ENCODE measurements at places on chromosomes 13 and 19.

DNA sequence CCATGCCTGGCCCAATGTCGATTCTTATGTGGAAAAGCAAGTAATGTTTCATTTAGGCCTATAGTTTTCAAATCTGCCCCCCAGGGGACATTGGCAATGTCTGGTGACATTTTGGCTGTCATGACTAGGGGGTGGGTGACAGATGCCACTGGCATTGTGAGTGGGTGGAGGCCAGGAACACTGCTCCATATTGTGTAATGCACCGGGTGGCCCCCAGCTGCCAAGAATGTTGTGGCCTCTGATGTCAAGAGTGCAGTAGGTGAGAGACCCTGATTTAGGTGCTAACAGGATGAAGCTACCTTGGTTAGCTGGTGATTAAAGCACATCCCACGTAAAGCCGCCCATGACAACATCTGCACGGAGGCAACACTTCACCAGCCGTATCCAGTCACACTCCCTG lies 10.8 kb downstream of the C19orf44 start:
- no peak for DNase-seq

DNA sequence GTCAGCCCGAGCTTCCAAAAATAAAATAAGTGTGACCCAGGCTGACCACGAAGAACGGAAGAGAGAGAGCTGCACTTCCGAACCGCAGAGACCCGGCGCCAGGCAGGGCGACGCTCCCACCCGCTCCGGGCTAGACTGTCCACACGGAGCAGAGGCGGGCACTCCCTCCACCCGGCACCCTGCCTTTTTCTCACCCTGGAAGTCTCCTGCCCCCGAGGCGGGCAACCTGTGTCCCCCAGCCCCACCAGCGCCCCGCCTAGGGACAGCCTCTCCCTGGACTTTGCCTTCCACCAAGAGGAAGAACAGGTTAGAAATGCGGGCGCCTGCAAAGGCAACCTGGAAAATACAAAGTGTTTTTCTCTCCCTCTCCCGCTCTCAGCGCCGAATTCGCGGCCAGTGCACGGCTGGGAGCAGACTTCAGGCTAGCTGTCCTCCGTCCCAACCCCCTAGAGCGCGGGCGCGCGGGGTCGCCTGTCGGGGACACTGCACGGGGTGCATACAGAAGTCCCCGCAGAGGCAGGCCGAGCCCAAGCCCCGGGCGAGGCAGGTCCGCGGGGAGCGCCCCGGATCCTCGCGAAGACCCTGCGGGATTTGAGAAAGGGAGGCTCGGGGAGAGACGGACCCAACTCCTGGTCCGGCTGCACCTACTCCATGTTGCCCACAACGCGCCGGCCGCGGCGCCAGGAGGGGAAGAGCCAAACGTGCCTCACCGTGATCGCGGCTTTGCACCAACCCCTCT lies 845 bp downstream of the SPRY2 start:
- peak; percentile 79 for DNase-seq

DNA sequence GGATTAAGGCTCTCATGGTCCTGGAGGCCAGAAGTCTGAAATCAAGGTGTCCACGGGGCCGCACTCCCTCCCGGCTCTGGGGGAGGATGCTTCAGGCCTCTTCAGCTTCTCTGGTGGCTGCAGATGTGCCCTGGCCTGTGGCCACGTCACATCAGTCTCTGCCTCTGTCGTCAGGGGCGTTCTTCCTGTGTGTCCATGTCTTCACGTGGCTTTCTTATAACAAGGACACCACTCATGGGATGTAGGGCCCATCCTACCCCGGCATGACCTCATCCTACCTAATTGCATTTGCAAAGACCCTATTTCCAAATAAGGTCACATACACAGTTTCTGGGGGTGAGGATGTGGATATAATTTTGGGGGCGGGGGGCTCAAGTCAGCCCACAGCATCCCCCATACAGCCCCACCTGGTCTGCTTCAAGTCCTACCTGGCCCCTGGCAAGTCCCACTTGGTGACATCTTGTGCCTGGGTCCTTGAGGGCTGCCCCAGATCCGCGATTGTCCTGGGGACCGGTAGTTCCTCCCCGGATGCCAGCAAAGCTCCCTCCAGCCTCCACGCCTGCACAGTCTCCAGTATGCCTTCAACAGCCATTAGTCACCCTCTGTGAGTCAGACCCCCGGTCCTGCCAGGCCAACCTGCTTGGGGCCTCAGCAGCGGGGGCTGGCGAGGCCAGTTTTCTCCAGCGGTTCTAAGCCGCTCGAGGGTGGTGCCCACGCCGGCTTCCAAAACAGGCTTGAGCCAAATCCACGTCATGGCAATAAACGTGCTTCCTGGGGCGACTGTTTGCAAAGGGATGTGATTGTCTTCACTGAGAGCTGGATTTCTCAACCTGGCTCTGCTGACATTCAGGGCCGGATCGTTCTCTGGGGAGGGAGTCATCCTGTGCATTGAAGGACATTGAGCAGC lies 32.2 kb downstream of the MYO9B start:
- DNase-seq = peak; percentile 98

DNA sequence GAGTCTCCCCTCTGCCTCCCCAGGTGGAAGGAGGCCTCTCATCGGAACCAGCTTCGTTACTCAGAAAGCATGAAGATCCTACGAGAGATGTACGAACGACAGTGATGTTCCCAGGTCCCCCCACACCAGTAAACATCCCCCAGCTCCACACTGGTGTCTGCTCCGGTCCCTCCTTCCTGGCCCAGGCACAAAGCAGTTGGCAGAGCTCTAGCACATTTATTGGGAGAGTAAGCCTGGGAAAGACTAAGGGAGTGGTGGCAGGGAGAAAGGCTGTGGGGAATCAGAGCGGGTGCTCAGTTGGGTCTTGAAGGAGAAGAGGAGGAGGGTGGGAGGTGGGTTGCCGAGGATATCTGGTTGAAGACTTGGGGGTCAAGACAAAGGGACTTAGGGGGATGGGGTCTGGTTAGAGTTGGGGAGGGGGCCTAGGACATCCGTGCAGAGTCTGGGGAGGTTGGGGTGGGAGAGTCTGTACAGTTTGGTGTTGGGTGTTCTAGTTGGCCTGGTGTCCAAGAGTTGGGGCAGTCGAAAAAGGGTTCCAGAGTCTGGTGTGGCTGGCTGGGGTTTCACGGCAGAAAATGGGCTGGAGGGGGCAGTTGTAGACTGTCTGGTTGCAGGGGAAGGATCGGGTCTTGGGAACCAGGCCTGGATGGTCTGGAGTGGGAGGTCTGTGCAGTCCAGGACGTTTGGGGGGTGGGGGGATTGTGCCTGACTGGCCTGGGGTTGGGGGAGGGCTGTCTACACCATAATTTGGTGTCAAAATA lies 2.3 kb downstream of the HSPB6 start:
- DNase-seq = no peak
